ENCODE measurements at places on chromosomes 7 and 10.

- no peak for DNase-seq
These were observed at the start of gene LRRC17 for GRCh38 chr7:102912742-102913141. LRRC17 (plus strand) TSS chr7:102913000; CDS start chr7:102933914, 20,914 bp downstream.

- DNase-seq: no peak
These were observed 83.2 kb upstream of the COL1A2 start for GRCh38 chr7:94311515-94311914.

- no peak for DNase-seq
These were observed 8.1 kb downstream of the BTAF1 start for GRCh38 chr10:91931526-91932190.

DNA sequence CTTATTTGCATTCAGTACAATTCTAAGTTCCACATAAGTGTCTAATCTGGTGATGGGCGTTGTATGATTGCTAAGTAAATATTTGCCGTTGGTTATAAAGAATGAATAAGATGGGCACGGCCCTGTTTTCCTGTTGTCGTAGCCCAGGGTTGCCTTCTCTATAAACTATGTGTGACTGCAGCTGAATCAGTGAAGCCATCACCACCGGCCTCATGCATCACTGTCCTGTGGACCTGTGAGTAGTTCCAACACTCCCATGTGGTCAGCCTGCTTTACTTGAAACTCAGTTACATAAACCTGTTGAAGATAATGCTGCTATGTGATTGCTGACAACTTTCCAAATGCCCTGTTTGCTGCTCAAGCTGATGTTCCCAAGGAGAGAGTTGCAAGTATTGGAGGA is 21.6 kb upstream of the KLF6 start:
- no peak for DNase-seq

- DNase-seq: no peak
These were observed 110.4 kb downstream of the RNF216 start for GRCh38 chr7:5671046-5671445.

DNA sequence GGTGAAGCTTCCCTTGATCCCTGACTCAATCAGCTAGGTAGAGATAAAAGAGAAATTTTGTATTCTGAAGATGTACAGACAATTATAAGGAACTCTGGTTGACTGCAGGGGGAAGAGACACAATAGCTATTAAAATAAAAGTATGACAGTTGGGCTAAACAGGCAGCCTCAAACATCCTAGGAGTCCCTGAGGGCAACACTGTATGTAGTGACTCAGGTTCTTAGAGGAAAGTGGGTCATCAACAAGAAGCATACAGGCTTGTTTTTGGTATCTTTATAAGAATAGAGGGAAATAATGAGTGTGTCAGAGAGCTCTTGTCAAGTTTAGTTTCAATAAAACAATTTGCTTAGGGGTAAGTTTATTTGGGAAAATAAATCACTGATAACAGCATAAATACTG is 150.3 kb downstream of the AUTS2 start:
- DNase-seq: no peak

- no peak for DNase-seq
These were observed 146.7 kb downstream of the CXCL12 start for GRCh38 chr10:44238212-44238611.

- no peak for DNase-seq
These were observed 158.9 kb upstream of the ASAH2 start for GRCh38 chr10:50410066-50410811.

DNA sequence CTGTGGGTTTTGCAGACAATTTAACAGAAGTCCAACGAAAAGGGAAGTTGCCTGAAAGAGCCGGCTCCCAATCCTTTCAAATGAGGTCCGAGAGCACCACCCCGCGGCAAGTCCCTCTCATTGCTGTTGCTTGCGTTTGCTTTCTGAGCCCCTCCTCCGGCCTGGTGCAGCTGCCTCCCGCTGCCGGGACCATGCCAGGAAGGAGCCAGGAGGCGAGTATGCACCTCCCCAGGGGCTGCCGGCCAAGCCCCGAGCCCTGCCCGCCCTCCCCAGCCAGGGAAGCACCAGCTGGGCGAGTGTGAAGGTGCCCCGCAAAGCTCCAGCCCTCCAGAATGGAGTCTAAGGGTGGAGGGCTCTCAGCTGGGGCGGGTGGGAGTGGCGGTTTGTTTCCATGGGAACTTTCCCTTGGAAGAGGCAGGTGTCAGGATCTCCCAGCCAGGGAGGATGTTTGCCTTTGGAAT is 25.8 kb upstream of the PPP2R2D start:
- DNase-seq: peak; percentile 55

DNA sequence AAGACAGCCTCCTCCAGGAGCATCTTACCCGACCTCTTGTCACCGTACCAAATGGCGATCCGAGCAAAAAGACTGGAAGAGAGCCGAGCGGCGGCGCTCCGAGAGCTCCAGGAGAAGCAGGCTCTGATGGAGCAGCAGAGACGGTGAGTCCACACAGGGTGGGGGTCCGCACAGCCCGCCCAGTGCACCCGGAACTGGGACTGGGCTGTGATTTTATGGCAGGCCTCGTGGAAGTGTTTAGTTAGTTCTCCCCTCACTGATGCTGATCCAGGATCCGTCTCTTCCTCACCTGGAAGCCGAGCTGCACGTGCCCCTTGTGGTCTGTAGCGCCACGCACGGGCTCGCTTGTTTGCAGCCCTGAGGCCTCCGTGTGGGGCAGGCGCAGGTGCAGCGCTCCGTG is 19.6 kb downstream of the LRRC27 start:
- no peak for DNase-seq

DNA sequence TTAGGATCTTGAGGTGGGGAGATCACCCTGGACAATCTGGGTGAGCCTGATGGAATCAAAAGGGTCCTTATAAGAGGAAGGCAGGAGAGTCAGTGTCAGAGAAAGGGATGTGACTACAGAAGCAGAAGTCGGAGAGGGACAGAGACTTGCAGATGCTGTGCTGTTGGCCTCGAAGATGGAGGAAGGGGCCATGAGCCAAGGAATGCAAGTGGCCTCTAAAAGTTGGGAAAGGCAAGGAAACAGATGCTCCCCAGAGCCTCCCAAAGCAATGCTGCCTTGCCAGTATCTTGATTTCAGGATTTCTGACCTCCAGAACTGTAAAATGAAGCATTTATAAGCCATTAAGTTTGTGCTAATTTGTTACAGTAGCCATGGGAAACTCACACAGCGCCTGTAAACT is 165.2 kb downstream of the FANK1 start:
- DNase-seq: no peak

GRCh38 chr7:730501-731439 is 3.7 kb upstream of the PRKAR1B start:
- no peak for DNase-seq

- DNase-seq: no peak
These were observed 118.0 kb downstream of the CLEC2L start for GRCh38 chr7:139641337-139641992.

GRCh38 chr7:124369310-124369709 is 336.4 kb upstream of the TMEM229A start:
- DNase-seq: no peak

- no peak for DNase-seq
These were observed 176.8 kb downstream of the COBL start for GRCh38 chr7:51139796-51140195.

DNA sequence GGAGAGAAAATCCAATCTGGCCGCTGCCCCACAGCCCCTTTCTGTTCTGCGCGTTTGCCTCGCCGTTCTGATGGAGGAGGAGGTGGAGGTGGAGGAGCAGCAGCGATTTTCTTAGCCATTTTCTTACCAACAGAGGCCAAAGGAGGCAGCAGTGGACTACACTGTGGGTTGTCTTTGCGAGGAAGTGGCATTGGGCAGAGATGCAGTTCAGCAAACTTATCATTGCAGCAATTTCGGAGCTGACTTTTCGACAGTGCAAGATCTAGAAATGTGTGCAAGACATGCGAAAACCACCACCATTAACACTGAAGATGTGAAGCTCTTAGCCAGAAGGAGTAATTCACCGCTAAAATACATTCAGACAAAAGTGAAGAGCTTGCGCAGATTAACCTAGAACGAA is 1.9 kb upstream of the ARL4A start:
- DNase-seq: peak; percentile 14

GRCh38 chr7:74042746-74043522 is 15.0 kb downstream of the ELN start:
- no peak for DNase-seq

DNA sequence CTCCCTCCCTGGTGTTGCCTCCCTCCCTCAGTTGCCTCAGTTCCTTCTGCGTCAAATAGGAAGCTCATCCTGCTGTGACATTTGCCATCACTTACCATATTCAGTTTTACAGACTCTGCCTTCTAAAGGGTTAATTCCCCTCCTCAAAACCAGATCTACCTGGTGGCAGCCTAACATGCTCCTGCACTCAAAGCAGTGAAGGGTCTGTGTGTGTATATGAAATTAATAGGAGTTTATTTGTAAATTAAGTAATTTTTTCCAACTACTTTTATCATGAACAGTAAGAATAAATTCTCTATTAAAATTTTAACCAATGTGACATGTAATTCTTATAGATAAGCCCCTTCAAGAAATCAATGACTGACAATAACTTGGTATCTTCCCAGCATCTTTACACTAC is 158.6 kb upstream of the INSYN2A start:
- DNase-seq: no peak

GRCh38 chr10:42979721-42980467 is 97.0 kb upstream of the RET start:
- DNase-seq: peak; percentile 2

GRCh38 chr10:14296065-14296709 is 34.5 kb downstream of the FRMD4A start:
- no peak for DNase-seq

DNA sequence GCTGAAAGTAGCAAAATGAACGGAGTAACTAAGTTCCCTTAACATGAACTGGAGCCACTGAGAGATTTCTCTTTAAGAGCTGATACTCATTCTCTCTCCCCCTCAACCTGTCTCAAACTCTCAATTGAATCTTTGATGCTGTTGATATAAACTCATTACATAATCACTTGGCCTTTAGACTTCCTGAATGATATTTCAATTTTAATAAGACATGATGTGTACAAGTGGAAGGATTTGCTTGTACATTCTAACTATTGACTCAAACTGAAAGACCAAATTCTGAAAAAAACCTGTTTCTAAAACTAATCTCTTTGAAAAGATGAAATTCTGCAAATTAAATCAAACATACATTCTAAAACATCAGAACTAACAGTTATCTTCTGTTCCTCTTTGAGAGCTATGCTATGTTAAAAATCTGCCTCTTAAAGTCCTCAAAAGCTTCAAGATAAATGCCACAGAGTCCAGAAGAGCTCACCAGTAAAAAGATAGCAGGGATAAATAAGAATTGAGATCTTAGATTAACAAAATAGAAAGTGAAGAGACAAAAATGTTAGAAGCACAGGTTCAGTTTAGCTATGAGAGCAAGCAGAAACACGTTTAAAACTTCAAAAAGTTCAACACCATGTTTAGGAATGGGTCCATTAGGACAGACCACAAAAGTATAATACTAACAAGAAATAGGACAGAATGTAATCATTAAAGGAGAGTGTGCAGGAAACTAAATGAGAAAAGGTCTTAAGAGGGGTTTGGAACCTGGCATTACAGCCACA is 46.1 kb downstream of the TNPO3 start:
- DNase-seq: no peak

DNA sequence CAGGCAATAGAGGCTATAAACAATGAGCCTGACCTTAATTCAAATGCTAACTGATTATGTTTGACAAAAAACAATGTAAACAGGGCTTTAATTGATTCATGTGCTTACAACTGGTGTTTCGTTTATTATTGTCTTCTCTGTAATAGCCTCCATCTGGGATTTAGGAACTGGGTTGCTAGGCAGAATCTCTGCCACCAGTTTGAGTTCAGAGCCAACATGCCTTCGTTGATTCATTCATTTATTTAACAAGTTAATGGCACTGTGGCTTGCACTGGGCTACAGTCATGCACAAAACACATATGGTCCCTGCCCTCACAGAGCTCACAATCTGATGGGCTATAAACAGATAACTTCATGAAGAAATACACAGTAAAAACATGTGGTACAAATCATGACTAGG is 19.6 kb upstream of the CDHR3 start:
- no peak for DNase-seq

DNA sequence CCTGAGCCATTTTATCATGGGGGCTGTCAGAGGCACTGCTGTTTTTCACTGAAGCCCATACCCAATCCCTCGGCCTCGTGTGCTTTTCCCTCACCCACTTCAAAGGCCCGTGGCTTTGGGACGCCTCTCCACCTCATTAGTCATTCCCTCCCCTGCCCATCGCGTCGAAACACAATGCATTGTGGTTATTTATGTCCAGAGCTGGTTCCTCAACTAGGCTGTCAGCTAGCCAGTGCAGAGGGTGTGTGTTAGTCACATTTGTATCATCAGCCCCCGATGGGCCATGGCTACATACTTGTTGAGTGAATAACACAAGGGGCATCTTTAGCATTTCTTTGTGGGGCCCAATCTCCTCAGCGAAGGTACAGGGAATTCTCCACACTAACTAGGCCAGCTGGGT is 3.8 kb upstream of the CRCP start:
- no peak for DNase-seq

GRCh38 chr7:96169439-96169838 is 152.5 kb downstream of the SLC25A13 start:
- no peak for DNase-seq

DNA sequence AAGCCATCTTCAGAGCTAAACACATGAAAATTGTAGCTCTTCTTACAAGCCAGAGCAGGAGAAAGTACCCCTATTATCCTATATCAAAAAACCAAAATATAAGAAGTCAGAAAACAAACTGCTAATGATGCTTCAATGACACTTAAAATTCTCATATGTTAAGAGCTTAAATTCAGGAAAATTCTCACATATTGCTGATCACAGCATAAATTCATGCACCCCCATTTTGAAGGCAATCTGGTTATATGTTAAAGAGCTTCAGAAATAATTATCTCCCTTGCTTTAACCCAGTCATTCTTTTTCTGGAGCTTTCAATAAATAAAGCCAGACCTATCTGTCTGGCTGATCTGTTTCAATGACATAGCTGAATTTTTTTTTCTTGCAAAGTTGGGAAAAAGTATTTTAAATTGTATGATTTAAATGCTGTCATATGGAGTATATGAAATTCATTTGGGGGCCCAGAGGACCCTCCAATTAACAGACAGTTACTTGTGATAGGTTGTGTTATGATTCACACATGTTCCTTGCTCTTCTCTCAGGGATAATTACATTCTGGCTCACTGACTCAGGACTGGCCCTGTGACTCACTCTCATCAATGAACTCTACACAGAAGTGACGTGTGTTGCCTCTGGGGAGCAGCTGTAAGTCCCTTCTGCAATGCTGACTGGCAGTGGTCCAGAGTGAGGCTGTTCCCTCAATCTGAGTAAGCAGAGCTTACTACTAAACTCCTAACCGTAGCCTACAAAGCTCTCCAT is 85.2 kb downstream of the HGF start:
- no peak for DNase-seq

All from activated naive CD4-positive, alpha-beta T cell treated with anti-CD3 and anti-CD28 coated beads, Interleukin-2, amount 50 U/mL, for 16 hours (primary cell).